ENCODE measurements at places on chromosomes 13 and 19. TPM values are rescaled to one million over a fixed set of nuclear protein-coding genes. Genes with fewer than 3 reads are reported as not detected.

ZNF723 gene
- not detected for total RNA-seq

GJB2 gene
- 393 TPM for total RNA-seq

CYP4F2 gene
- total RNA-seq, result not detected

PTPRH gene
- total RNA-seq, result 0.11 TPM

ZNF439 gene
- 0.74 TPM for total RNA-seq

DNA sequence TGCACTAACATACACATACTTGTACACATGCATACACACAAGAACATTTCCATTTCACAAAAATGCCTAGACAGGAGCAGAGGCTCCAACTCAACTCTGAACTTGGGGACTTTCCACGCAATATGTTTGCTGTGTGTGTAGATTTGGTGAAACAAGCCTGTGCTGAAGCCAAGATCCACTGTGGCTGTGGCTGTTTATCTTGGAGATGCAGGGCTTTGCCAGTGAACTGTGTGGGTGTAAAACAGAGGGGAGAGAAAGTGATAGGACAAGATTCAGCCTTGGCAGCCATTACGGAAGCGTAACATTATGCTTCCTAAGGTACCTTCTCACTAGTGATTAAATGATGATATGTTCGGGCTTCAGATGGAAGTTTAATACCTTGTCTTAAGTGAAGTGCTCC lies 73.2 kb upstream of the MBNL2 start:
- DNase-seq, result no peak

DNA sequence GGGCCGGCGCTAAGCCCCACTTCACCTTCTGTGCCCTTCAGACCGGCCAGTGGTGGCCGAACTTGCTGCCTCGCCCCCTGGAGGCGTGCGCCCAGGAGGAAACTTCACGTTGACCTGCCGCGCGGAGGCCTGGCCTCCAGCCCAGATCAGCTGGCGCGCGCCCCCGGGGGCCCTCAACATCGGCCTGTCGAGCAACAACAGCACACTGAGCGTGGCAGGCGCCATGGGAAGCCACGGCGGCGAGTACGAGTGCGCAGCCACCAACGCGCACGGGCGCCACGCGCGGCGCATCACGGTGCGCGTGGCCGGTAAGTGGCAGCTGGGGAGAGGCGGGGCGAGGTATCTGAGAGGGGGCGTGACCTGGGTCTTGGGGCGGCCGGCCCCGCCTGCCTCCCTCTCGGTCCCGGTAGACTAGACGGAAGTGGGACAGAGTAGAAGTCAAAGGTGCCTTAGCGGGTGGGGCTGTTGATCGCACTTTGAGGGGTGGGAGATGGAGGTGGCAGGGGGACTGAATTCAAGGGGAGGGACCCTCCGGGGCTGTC lies 5.6 kb downstream of the ICAM5 start:
- DNase-seq, result no peak

- no peak for DNase-seq
Observed at GRCh38 chr13:75345193-75345592, 136.8 kb downstream of the TBC1D4 start.

- DNase-seq, result no peak
Observed at GRCh38 chr13:48569104-48569666, 36.3 kb upstream of the RCBTB2 start.

DNA sequence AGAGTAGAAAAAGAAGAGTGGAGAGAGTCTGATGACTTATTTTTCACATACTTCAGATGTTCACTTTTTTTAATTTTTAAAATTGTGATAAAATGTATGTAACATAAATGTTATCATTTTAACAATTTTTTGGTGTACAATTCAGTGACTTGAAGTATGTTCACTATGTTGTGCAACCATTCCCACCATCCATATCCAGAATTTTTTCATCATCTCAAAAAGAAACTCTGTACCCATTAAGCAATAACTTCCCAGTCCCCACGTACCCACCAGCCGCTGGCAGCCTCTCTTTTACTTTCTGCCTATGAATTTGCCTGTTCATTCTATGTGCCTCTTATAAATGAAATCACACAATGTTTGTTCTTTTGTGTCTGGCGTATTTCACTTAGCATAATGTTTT lies 43.3 kb downstream of the SKA3 start:
- no peak for DNase-seq

- no peak for DNase-seq
Observed at GRCh38 chr19:21101521-21102242, 19.7 kb downstream of the ZNF714 start.

GRCh38 chr19:1540365-1540925 lies 16.6 kb downstream of the PLK5 start:
- no peak for DNase-seq

DNA sequence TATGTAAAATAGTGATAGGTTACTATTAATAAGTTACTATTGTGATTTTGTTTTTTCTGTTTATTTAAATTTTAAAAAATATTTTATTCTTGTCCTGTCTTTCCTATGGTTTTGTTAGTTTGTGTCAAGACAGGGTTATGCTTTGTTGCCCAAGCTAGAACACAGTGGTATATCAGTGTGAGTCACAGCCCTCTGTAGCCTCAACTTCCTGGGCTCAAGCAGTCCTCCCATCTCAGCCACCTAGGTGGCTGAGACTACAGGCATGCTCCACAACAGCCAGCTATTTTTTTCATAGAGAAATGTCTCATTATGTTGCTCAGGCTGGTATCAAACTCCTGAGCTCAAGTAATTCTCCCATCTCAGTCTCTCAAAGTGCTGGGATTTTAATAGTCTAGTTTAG lies 99.5 kb downstream of the ZNF675 start:
- DNase-seq, result peak; percentile 15

DNA sequence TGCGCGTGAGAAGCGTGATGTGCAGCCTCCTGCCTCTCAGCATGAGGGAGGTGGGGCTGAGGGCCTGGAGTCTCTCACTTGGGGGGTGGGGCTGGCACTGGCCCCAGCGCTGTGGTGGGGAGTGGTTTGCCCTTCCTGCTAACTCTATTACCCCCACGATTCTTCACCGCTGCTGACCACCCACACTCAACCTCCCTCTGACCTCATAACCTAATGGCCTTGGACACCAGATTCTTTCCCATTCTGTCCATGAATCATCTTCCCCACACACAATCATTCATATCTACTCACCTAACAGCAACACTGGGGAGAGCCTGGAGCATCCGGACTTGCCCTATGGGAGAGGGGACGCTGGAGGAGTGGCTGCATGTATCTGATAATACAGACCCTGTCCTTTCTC lies 8.7 kb downstream of the CD177 start:
- DNase-seq, result no peak

- DNase-seq, result no peak
Observed at GRCh38 chr19:55459950-55460657, 1.3 kb downstream of the ISOC2 start.

Data from foreskin keratinocyte (primary cell).